ENCODE measurements at places on chromosomes 16 and 17. TPM values are rescaled to one million over a fixed set of nuclear protein-coding genes. Genes with fewer than 3 reads are reported as not detected.

- DNase-seq = no peak
These were observed 2.4 kb downstream of the NXN start for GRCh38 chr17:977166-977565.

GRCh38 chr16:8926827-8927226 is 36.9 kb downstream of the USP7 start:
- no peak for DNase-seq

DNA sequence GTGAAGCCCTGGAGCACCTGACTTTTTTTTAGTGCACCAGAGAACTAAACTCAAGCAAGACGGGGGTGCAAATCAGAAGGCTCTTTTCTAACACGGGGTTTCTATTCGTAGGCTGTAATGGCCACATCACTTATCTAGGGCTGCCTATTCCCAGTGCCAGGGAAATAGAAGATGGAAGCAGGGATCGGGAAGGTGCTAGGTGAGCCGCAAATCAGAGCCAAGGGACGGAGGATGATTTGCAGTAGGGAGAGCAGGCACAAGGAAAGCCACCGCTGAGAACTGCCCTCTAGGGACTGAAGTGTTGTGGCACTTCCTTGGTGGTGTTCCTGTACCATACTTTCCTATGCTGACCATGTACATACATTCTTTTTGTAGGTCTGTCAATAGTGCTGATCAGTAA is 7.8 kb upstream of the SLC46A1 start:
- no peak for DNase-seq

DNA sequence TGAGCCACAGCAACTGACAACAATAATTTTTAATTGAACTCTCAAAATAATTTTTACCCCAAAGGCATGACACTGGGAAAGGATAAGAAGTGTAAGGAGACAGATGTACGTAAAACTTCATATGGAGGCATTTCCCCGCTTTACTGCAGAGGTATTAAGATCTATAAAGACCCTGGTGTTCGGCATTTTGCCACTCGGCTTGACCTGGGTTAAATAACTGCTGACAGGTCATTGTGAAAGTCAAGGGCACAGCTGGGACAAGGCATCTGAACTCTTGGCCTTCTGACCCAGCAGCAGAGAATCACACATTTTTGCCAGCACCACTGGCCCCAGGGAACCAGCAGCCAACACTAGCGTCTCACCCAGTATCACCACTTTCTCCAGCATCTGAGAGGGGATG is 372.1 kb downstream of the SOX9 start:
- DNase-seq = no peak

DNA sequence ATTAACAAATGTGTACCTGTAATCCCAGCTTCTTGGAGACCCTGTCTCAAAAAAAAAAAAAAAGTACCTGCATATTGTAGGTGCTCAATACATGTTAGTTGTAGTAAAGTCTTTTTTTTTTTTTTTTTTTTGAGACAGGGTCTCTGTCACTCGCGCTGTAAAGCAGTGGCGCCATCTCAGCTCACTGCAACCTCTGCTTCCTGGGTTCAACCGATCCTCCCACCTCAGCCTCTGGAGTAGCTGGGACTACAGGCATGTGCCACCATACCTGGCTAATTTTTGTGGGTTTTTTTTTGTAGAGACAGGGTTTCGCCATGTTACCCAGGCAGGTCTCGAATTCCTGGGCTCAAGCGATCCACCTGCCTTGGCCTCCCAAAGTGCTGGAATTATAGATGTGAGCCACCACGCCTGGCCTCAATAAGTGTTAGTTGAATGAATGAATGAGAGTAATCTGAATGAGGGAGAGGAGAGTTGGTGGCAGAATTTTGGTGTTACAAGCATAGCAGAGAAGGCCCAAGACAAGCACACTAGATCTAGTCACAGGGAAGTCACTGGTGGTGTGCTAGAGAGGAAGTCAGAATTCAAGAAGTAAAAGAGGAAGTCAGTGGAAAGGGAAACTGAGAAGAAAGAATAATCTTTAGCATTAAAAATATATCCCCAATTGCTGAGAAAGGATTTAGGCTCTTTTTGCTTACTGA is 9.4 kb upstream of the MYL4 start:
- DNase-seq = no peak

DNA sequence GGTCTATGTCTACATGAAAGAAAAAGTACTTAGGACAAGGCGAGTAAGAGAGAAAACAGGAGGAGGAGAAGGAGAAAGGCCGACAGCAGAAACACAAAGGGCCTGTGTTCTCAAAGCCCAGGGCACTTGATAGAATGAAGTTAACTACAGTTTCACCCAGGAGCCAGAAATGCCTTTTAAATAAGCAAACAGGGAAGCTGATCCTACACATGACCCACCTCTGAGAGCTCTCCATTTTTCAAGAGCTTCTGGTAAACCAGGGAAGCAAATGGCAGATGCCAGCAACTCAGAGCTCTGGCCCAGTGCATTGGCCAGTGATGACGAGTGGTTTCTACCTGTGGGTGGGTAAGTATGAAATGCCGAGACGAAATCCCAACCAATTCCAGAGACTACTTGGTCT is 163.4 kb downstream of the ZFHX3 start:
- no peak for DNase-seq

GRCh38 chr16:2497695-2498484 is 15.9 kb upstream of the ATP6V0C start:
- no peak for DNase-seq

- no peak for DNase-seq
These were observed 774.0 kb upstream of the RBFOX1 start for GRCh38 chr16:6558661-6559060.

- DNase-seq = no peak
These were observed 14.8 kb upstream of the GPATCH8 start for GRCh38 chr17:44518032-44518431.

GRCh38 chr16:25126820-25127232 is 15.3 kb downstream of the LCMT1 start:
- peak; percentile 91 for DNase-seq

DNA sequence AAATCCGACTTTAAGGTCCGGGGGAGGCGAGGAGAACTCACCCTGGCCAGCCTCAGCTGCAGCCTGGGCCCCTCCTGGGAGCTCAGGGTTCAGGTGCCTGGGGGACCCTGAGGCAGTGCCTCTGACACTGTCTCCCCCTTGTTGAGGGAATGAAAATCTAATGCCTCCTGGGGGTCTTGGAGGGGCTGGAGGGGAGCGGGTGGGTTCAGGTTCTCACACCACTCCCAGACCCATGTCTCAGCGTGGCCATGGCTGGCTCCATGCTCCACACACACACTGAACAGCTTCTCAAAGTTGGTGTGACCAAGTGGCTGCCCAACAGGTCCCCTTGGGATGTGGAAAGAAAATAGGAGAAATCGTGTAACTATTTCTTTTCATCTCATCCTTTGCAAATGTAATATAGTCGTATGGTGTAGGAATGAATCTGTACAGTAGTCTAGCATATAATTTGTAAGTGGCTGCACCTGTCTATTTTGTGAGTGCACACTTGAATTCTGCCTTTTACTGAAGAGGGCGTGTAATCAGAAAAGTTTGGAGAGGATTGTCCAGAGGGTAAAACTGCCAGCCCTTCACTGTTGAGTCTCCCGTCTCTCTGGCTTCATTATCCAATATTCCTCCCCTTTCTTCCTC is 788 bp upstream of the PRCD start:
- DNase-seq = no peak

DNA sequence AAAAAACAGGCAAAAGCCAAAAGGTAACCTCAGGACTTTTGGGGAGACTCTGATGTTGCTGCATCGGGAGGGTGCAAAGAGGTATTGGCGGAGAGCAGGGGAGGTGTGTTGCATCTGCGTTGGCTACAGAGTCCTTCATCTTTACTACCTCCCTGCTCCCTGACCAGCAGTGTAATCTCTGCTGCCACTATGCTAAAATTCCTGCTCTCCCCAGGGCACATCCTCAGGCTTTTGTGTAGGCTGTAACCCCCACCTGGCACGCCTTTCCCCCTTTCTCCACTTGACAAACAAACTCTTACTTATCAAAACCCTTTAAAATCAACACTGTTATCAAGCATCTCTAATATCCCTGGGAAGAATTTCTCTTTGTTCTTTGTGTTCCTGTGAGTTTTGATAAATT is 435.3 kb downstream of the HAPSTR1 start:
- no peak for DNase-seq

DNA sequence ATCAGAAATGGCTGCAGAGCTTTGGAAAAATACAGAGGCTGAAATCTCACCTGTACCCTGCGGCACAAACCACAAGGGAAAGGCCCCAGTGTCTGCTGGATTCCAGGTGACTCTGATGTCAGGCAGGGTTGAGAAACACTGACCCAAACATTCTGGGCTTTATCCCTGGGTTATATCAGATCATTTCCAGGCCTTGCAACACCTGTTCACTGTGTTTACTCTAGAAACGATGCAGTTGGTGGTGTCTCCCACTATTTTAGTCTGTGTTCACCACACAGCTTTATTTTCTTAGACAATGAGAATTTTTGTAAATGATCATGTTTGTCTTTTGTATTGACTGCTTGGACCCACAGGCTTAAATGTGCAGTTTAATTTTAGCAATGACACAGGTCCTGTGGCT is 151.5 kb upstream of the SDK2 start:
- DNase-seq = no peak

DNA sequence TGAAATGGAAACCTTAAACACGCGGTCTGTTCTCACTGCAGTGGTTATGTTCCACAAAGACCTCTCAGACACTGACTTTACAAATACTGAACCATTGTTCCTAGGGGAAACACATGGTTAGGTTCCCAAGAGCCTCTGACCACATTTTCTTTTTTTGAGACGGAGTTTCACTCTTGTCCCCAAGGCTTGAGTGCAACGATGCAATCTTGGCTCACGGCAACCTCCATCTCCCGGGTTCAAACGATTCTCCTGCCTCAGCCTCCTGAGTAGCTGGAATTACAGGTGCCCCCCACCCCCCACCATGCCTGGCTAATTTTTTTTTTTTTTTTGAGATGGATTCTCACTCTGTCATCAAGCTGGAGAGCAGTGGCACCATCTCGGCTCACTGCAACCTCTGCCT is 179.7 kb downstream of the RBFOX3 start:
- no peak for DNase-seq

DNA sequence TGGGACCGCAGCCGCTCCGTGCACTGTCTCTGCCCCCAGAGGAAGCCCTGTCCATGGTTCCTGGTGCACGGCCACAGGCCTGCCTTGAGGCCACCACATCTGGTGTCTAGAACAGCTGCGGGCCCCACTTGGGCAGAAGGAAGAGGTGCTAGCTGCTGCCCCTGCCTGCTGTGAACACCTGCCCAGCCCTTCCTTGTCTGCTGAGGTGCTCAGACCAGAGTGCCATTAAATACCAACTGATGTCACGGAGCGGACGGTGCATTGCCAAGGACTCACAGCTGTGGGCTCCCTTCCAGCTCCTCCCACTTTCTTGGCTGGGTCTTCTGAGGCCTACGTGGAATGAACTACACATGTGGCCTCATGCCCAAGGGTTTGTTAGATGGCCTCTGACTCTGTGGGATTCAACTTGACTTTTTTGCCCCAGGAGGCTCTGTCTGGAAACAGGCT is 146.1 kb downstream of the RAB11FIP4 start:
- DNase-seq = peak; percentile 48

GRCh38 chr17:21113716-21114115 is 13.0 kb upstream of the DHRS7B start:
- DNase-seq = no peak

DNA sequence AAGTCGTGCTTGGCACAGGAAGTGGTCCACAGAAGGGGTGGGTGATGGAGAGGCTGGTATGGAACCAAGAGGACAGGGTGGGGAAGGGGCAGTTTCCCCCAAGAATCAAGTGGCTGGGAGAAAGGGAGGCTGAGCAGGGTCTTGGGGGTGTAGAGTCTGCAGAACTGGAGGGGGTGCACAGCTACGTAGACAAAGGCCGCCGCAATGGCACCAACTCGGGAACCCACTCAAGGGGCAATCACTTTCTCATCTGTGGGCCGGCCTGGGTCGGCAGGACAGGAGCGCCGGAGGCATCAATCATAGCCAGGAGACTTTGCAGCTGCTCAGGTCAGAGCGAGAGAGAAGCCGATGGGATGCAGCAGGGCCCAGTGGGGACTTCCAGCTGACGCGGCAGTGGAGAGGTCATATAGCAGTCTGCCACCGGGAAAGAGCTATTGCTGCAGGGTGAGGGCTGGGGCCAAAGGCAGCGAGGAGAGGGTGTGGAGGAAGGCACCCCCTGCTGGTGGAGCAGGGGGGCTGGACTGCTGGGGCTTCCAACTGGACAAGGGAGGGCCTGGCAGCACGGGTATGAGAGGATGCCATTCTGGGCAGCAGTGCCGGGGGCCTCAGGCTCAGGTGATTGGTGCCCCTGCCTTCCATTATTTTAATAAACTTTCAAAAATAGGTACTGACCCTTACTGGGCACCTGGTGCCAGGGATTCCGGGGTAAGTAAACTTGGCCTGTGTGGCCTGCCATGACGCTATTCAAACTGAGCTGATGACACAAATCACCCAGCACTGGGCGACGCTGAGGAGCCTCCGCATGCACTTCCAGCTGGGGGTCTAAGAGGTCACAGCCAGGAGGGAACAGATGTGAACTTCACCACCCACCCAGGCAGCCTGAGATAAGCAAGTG is 52.5 kb upstream of the MTSS2 start:
- no peak for DNase-seq

GRCh38 chr17:77770331-77771105 is 188.0 kb upstream of the TNRC6C start:
- DNase-seq = peak; percentile 91

DNA sequence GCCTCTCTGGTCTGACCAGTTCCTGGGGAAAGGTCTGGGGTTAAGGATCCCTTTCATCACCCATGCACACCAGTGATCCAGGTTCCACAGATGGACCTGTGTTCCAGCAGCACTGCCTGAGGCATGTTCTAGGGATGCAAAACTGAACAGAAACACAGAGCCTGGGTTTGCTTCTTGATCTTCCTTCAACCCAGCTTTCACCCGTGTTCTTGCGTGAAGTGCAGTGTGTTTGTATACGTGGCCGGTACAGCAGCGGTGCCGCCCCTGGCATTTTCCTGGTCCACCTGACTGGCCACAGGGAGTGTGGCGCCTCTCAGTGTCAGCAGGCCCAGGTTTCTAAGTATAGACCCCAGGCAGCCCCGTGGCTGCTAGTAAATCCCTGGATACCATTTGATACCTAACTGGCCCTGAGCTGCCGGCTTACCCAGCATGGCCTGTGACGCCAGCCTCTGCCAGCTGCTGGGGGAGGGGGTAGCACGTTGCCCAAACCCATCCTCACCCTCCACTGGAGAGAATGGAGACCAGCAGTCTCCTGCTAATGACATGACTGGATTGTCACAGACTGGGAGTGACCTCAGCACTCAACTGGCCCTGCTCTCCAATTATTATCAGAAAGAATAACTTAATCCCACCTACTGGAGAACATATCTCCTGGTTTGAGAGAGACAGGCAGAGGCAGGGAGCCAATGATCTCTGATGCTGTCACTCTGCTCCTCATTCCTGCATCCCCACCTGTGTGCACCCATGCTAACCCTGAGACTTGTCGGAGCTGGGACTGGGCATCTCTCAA is 59.2 kb upstream of the LGALS9 start:
- no peak for DNase-seq

GRCh38 chr17:27568811-27569210 is 62.2 kb upstream of the LGALS9 start:
- no peak for DNase-seq

Gene TBC1D3H
- total RNA-seq = not detected

Gene ZNF19
- total RNA-seq = 2.8 TPM

Gene MT1A
- not detected for total RNA-seq

Gene TANGO6
- total RNA-seq = 16.8 TPM

Gene CDC42EP4
- total RNA-seq = 15.8 TPM

Gene LGALS9
- total RNA-seq = 9.4 TPM

Gene C1QTNF1
- total RNA-seq = 2.2 TPM

Gene TAT
- total RNA-seq = not detected

Gene KIAA0753
- total RNA-seq = 23.3 TPM

Gene CSH1
- total RNA-seq = 8.9 TPM

Gene CUEDC1
- 37.4 TPM for total RNA-seq

Gene CLN3
- total RNA-seq = 26.0 TPM

Gene DLX3
- total RNA-seq = 1.00 TPM

Gene MT1H
- not detected for total RNA-seq

Gene SLC13A2
- total RNA-seq = not detected

Gene EFNB3
- 7.6 TPM for total RNA-seq
